ENCODE measurements at places on chromosomes 5 and 9. TPM values are rescaled to one million over a fixed set of nuclear protein-coding genes. Genes with fewer than 3 reads are reported as not detected.

GRCh38 chr5:1748845-1749244 is 50.8 kb downstream of the MRPL36 start:
- H3K4me1 ChIP-seq = no peaks in the 10 kb centered on the region
- H3K27ac ChIP-seq = no peak overlapping the region
- H3K27me3 ChIP-seq = no peaks in the 10 kb centered on the region
- H3K36me3 ChIP-seq = no peaks in the 10 kb centered on the region
- H3K4me3 ChIP-seq = no peak overlapping the region

DNA sequence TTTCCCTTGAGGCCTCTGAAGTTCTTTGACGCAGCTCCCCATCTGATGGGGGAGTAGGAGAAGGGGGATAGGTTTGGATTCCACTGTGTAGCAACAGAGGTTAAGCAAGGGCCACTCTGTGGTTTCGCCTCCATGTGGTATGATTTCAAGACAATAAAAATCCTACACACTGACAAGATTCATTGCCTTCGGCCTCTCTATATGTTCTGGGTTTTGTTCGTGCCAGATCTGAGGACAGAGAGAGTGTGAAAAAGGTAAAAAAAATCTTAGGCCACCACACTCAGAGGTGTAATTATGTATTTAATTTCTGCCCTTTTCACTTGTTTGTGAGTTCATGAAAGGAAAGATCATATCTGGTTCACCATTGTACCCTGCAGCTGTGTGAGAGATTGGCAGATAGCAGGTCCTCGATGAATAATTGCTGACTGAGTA is 715.2 kb upstream of the ZNF608 start:
- no peak overlapping the region for H3K4me3 ChIP-seq
- no peaks in the 10 kb centered on the region for H3K4me1 ChIP-seq
- H3K27me3 ChIP-seq = no peaks in the 10 kb centered on the region
- no peak for DNase-seq

GRCh38 chr5:177276886-177277285 is 26.6 kb downstream of the RAB24 start:
- no peaks in the 10 kb centered on the region for H3K4me1 ChIP-seq
- no peak overlapping the region for H3K4me3 ChIP-seq
- H3K27ac ChIP-seq = no peak overlapping the region
- H3K27me3 ChIP-seq = no peaks in the 10 kb centered on the region
- H3K36me3 ChIP-seq = peaks cover 19% of the 10 kb centered on the region

DNA sequence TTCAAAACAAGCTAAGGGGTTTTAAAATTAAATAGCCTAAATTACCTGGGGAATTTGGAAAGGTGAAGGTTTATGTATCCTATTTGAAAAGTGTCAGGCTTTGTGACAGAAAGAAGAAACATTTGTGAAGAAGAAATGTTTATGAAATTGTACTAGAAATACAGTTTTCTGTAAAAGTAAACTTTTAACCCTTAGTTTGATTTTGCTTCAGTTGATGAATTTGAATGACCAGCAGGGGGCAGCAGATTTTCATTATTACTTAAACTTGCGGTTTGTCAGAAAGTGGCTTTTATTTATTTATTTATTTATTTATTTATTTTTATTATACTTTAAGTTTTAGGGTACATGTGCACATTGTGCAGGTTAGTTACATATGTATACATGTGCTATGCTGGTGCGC is 58.1 kb downstream of the NNT start:
- DNase-seq = no peak
- H3K27me3 ChIP-seq = no peaks in the 10 kb centered on the region
- no peaks in the 10 kb centered on the region for H3K4me1 ChIP-seq
- H3K4me3 ChIP-seq = no peak overlapping the region
- peaks cover 49% of the 10 kb centered on the region for H3K36me3 ChIP-seq
- H3K27ac ChIP-seq = no peak overlapping the region

DNA sequence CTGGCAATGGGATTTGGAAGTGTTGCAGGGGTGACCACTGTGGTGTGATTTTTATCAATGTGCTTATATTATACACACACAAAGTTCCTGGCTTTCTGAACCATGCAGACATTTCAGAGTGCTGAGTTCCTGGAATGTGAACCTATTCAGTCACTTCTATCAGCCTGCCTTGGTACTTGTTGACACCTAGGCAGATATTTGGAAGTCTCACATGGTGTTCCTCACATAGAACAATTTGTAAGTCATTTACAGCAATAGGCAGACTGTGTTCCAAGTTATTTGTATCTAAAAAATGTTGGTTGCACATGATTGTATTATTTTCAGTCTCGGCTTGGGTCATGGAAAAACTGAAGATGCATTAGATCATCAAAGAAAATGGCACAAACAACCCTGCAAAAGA is 182.2 kb downstream of the SREK1 start:
- H3K4me1 ChIP-seq = no peaks in the 10 kb centered on the region
- H3K4me3 ChIP-seq = no peak overlapping the region
- H3K27me3 ChIP-seq = no peaks in the 10 kb centered on the region
- no peak for DNase-seq
- no peak overlapping the region for H3K27ac ChIP-seq
- no peaks in the 10 kb centered on the region for H3K36me3 ChIP-seq

The FOXD4L5 gene
- total RNA-seq = not detected

The NUTM2F gene
- total RNA-seq = not detected

- H3K27me3 ChIP-seq = no peaks in the 10 kb centered on the region
- peak overlapping the region; percentile 78 for H3K27ac ChIP-seq
- peaks cover 65% of the 10 kb centered on the region for H3K4me1 ChIP-seq
- no peak overlapping the region for H3K4me3 ChIP-seq
- no peak for DNase-seq
Measured at GRCh38 chr9:113524468-113524867, 60.9 kb downstream of the RGS3 start.

- H3K27me3 ChIP-seq = no peaks in the 10 kb centered on the region
- peaks cover 34% of the 10 kb centered on the region for H3K4me1 ChIP-seq
- DNase-seq = peak; percentile 92
- H3K36me3 ChIP-seq = no peaks in the 10 kb centered on the region
Measured at GRCh38 chr9:136327304-136327974, at the start of gene GPSM1. TSS of gene GPSM1 (plus strand) at chr9:136327539. CDS start at chr9:136327696, 157 bp downstream.

- DNase-seq = no peak
- H3K27ac ChIP-seq = no peak overlapping the region
- no peak overlapping the region for H3K4me3 ChIP-seq
- H3K36me3 ChIP-seq = no peaks in the 10 kb centered on the region
- no peaks in the 10 kb centered on the region for H3K27me3 ChIP-seq
Measured at GRCh38 chr5:83151821-83152220, 74.5 kb downstream of the XRCC4 start.

- H3K36me3 ChIP-seq = no peaks in the 10 kb centered on the region
- H3K27me3 ChIP-seq = no peaks in the 10 kb centered on the region
- H3K4me1 ChIP-seq = peaks cover 4% of the 10 kb centered on the region
- no peak overlapping the region for H3K27ac ChIP-seq
- DNase-seq = no peak
Measured at GRCh38 chr9:6219040-6219439, 3.4 kb downstream of the IL33 start.

DNA sequence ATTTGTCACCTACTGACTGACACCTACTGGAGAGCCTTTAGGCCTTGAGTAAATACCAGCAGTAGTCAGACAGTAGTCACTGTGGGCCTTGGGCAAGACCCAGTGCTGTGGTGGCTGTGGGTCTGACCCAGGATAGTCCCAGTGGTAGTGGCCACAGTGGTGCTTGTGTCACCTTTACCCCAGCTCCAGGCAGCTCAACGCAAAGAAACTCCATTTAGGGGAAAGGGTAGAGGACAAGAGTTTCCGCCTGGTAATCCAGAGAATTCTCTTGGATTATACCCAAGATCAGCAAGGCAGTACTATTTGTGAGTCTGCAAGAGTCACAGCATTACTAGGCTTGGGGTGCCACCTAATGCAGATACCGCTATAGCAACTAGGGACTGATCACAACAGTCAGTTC is 28.9 kb downstream of the CERT1 start:
- H3K27me3 ChIP-seq = no peaks in the 10 kb centered on the region
- H3K4me3 ChIP-seq = no peak overlapping the region
- H3K4me1 ChIP-seq = peaks cover 5% of the 10 kb centered on the region

DNA sequence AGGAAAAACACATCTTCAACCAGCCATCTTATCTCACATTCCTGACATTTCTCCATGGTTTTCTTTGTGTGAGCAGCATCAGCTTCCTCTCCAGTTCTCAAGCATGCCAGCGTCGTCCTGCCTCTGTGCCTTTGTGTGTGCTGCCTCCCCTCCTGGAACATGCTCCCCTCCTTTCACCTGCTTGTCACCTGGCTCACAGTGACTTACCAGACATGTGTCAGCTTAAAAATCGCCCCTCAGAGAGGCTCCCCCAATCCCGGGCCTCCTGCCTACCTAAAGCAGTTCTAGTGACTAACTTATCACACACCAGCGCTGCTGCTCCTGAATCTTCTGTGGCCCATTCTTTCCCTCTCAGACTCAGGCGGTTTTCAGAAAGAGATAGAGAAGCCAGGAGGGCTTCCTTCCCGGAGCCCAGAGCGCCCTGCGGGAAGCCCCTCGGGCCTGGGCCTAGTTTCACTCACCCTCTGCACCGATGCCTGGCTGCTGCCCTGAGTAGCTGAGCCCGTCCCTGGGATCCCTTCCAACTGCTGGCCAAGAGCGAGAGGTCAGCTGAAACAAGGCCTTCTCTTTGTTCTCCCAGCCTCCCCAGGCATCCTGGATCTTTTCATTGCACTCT is 51.1 kb upstream of the MVB12B start:
- no peak overlapping the region for H3K27ac ChIP-seq
- H3K4me1 ChIP-seq = no peaks in the 10 kb centered on the region
- H3K4me3 ChIP-seq = no peak overlapping the region
- H3K36me3 ChIP-seq = no peaks in the 10 kb centered on the region

GRCh38 chr5:93578813-93579691 is 2.0 kb downstream of the NR2F1-AS1 start:
- H3K27ac ChIP-seq = peak overlapping the region; percentile 85
- peak overlapping the region; percentile 55 for H3K4me3 ChIP-seq
- H3K36me3 ChIP-seq = no peaks in the 10 kb centered on the region
- peaks cover 50% of the 10 kb centered on the region for H3K27me3 ChIP-seq
- peak; percentile 83 for DNase-seq

DNA sequence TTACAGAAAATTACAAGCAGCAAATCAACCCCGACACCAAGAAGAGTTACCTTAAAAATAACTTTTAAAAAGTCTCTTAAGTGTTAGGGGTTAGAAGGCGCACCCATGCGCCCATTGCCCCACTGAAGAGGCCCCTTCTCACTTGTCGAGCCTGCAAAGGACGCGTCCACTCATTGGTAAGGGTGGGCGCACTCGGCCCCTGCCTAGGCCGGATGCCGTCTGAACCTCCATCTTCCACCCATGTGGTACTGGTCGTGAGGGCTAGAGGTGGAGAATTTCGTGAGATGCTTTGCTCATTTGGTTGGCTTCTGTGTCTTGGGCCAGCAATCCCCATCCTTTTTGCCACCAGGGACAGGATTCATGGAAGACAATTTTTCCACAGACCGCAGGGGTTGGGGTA is 27.5 kb upstream of the LRRC14B start:
- H3K4me3 ChIP-seq = no peak overlapping the region
- peak; percentile 1 for DNase-seq
- no peaks in the 10 kb centered on the region for H3K36me3 ChIP-seq
- H3K27me3 ChIP-seq = no peaks in the 10 kb centered on the region
- H3K4me1 ChIP-seq = peaks cover 6% of the 10 kb centered on the region
- H3K27ac ChIP-seq = no peak overlapping the region

The IRX2 gene
- 131 TPM for total RNA-seq

The SH3TC2 gene
- 3.1 TPM for total RNA-seq

DNA sequence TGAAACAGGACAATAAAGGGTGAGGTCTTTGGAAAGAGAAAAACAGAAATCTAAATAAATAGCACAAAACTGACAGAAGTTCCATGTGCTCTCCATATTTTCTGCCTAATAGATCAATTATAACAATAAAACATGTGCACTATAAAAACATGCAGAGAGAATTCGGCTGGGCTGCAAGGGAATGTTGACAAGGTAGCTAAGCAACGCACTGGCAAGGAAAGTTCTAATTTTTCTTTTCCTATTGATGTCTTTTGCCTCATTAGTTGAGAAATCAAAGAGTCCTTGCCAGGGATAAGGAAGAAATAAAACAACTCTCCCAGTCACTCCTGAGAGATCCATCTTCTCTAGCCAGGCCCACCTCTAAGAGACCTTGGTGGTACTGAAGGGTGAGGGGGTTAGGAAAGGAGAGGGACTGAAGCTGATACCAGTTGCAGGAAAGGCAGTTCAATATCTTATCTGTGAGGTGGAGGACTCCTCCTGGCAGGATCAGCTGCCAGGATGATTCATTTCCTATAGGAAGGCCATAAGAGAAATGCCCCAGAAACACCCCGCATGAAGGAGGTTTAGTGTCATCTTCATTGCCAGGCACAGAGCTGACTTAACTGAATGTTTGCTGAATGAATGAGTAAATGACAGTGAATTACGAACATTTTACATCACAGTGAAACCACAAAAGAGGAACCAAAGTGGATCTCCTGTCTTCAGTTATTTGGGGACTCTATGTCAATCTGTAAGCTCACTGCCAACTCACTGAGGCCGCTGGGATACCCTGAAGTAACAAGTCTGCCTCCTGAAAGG is 63.7 kb upstream of the IFNK start:
- no peaks in the 10 kb centered on the region for H3K36me3 ChIP-seq
- no peak for DNase-seq
- no peak overlapping the region for H3K27ac ChIP-seq

- H3K36me3 ChIP-seq = peaks cover 11% of the 10 kb centered on the region
- no peak for DNase-seq
- peaks cover 19% of the 10 kb centered on the region for H3K4me1 ChIP-seq
- H3K4me3 ChIP-seq = peak overlapping the region; percentile 45
- H3K27me3 ChIP-seq = no peaks in the 10 kb centered on the region
- H3K27ac ChIP-seq = peak overlapping the region; percentile 86
Measured at GRCh38 chr5:34914671-34915138, 599 bp downstream of the RAD1 start.

- H3K4me3 ChIP-seq = no peak overlapping the region
- no peaks in the 10 kb centered on the region for H3K36me3 ChIP-seq
- no peaks in the 10 kb centered on the region for H3K27me3 ChIP-seq
- no peaks in the 10 kb centered on the region for H3K4me1 ChIP-seq
Measured at GRCh38 chr9:7266911-7267595, 509.3 kb downstream of the KDM4C start.

- DNase-seq = no peak
- peak overlapping the region; percentile 96 for H3K4me3 ChIP-seq
- no peaks in the 10 kb centered on the region for H3K27me3 ChIP-seq
- peak overlapping the region; percentile 89 for H3K27ac ChIP-seq
- H3K36me3 ChIP-seq = peaks cover 6% of the 10 kb centered on the region
- H3K4me1 ChIP-seq = peaks cover 30% of the 10 kb centered on the region
Measured at GRCh38 chr9:37902796-37903646, 906 bp downstream of the SLC25A51 start.

DNA sequence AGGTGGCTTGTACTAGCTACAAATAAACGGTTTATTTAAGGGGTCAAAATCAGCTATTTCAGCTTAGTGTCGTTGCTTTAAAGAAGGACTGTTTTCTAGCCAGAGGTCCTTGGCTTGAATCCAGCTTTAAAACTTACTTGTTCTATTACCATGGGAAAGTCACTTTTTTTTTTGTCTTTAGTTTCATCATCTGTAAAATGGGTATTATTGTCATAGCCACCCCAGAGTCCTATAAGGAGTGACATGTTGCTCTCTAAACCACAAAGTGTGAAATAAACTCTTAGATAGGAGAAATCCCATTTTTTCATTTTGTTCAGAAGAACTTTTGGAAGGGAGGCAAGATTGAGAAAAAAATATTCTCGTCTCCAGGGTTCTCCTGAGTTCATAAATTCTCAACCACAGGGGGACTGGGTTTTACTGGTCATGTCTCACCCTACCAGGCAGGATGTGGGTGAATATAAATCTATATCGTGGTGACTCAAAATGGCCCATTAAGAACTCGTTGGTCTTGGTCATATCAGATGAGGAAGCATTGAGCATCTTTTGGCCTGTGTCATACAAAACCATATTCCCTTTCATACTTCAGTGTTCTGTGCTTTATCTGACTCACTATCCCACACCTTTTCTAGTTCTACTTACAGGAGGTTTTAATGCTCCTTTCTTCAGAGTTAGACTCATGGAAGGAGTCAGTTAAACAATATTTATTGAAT is 202.7 kb upstream of the NR3C1 start:
- H3K4me1 ChIP-seq = peaks cover 5% of the 10 kb centered on the region
- H3K27ac ChIP-seq = peak overlapping the region; percentile 27
